ENCODE measurements at places on chromosomes 13 and 19.
A peak's percentile ranks its signal among the peaks of the same experiment; 100 is the strongest.

GRCh38 chr19:45100846-45101252 lies 7.9 kb downstream of the PPP1R37 start:
- DNase-seq = no peak

DNA sequence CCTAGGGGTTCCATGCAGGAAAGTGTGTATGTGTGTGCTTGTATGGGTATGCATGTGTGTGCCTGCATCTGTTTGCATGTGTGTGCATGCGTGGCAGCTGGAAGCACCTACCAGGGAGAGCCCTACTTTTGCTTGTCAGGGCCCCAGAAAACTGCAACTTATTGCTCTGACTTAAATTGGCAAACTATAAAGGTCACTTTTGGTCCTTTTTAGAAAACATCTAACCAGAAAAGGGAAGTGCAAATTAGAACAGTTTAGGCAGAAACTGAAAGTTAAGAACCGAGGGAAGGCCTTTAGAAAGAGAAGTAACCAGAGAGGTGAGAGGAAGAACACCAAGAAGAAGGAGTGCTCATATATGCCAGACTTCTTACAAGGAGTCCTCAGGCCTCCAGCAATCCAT lies 32.5 kb downstream of the DLEU7 start:
- DNase-seq = peak; percentile 39

GRCh38 chr13:112188298-112188610 lies 121.3 kb downstream of the SOX1 start:
- DNase-seq = no peak

GRCh38 chr13:81610644-81611043 lies 1269.7 kb upstream of the SPRY2 start:
- no peak for DNase-seq

GRCh38 chr13:78030341-78030896 lies 111.8 kb upstream of the EDNRB start:
- no peak for DNase-seq

Data from GM10248 (cell line).